ENCODE measurements at places on chromosomes 1 and 21. TPM values are rescaled to one million over a fixed set of nuclear protein-coding genes. Genes with fewer than 3 reads are reported as not detected.
A peak's percentile ranks its signal among the peaks of the same experiment; 100 is the strongest.

DNA sequence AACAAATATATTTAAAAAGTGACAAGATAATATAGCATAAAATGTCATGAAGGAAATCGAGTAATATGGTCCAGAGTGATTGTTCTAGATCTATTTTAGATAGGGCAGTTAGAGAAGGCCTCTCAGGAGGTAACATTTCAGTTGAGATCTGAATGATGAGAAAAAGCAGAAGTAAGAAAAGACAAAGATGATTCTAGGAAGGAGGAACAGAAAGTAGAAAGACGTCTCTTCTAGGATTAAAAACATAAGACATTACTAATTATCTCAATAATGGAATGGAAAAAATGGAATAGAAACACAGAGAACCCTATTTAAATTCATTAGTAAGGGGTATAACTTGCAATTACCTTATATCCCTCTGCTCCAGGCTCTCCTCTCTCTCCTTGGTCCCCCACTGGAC is 130.0 kb upstream of the ZNHIT6 start:
- DNase-seq, result no peak
- H3K27ac ChIP-seq, result no peak overlapping the region
- H3K36me3 ChIP-seq, result no peaks in the 10 kb centered on the region

DNA sequence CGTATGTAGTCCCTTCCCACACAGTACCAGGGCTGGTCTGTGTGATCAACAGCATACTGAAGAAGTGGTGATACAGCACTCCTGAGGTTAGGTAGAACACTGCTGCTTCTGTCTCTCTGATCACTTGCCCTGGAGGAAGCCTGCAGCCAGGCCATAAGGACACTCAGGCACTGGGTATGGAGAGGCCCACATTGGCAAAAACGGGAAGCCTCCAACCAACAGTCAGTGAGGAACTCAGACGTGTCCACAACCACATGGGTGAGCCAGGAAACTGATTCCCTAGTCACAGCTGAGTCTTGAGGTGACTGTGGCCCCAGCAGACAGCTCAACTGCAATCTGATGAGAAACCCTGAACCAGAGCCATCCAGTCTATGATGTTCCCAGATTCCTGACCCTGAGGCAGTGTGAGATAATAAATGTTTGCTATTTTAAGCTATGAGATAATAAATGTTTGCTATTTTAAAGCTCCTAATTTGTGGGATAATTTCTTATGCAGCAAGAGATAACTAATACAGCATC is 62.5 kb downstream of the COQ8A start:
- no peaks in the 10 kb centered on the region for H3K4me1 ChIP-seq
- DNase-seq, result no peak
- no peak overlapping the region for H3K27ac ChIP-seq
- H3K4me3 ChIP-seq, result no peak overlapping the region
- no peaks in the 10 kb centered on the region for H3K36me3 ChIP-seq
- no peaks in the 10 kb centered on the region for H3K27me3 ChIP-seq

- no peak for DNase-seq
- H3K36me3 ChIP-seq, result no peaks in the 10 kb centered on the region
- H3K4me3 ChIP-seq, result no peak overlapping the region
- H3K27ac ChIP-seq, result no peak overlapping the region
These were observed 41.7 kb upstream of the COA6 start for GRCh38 chr1:234331507-234331906.

DNA sequence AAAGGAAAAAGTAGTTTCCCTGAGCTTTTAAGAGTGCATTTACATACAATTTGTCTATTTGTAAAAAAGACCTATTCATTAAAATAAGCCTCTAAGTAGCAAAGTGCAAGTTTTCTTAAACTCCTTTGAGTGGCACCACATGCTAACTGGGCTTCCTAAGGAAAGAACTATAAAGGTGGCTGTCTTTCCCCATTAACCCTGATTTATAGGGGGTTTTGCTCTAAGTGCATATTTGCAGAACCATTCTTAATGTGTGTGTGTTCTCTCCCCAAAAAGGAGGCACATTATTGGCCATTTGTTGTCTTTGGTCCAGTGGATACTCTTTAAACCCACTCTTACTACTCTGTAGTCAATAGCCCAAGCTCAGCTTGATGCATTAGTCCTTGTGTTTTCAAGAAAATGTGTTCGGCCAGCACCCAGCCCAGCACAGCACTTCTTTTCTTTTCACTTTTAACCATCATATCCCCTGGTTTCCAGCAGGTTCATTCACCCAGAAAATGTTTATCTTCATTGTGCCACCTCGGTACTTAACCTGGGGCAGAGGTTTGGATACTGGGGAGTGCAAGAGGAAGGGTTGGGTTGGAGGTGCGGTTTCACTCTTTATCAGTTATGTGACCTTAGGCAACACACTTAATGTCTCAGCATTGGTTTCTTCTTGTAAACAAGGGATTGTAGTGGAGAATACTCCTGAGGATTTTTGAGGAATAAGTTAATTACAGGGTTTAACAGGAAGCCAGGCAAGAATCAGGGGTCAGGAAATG is 161.9 kb upstream of the UBE2U start:
- H3K4me3 ChIP-seq, result no peak overlapping the region
- H3K4me1 ChIP-seq, result no peaks in the 10 kb centered on the region
- no peaks in the 10 kb centered on the region for H3K27me3 ChIP-seq
- no peaks in the 10 kb centered on the region for H3K36me3 ChIP-seq
- DNase-seq, result no peak
- peak overlapping the region; percentile 82 for H3K27ac ChIP-seq

DNM3 gene
- total RNA-seq, result 11.9 TPM

All from uterus (tissue), 4 donors.